Fibroblast of villous mesenchyme (primary cell): ENCODE measurements at places on chromosomes 2 and 18.
A peak's percentile ranks its signal among the peaks of the same experiment; 100 is the strongest.

GRCh38 chr2:70069049-70069448, 18.2 kb upstream of the PCBP1 start:
- DNase-seq: peak; percentile 19

- no peak for DNase-seq
Observed at GRCh38 chr2:202689459-202689858, 54.7 kb downstream of the FAM117B start.

GRCh38 chr2:155456222-155456621, 757.7 kb downstream of the KCNJ3 start:
- no peak for DNase-seq

DNA sequence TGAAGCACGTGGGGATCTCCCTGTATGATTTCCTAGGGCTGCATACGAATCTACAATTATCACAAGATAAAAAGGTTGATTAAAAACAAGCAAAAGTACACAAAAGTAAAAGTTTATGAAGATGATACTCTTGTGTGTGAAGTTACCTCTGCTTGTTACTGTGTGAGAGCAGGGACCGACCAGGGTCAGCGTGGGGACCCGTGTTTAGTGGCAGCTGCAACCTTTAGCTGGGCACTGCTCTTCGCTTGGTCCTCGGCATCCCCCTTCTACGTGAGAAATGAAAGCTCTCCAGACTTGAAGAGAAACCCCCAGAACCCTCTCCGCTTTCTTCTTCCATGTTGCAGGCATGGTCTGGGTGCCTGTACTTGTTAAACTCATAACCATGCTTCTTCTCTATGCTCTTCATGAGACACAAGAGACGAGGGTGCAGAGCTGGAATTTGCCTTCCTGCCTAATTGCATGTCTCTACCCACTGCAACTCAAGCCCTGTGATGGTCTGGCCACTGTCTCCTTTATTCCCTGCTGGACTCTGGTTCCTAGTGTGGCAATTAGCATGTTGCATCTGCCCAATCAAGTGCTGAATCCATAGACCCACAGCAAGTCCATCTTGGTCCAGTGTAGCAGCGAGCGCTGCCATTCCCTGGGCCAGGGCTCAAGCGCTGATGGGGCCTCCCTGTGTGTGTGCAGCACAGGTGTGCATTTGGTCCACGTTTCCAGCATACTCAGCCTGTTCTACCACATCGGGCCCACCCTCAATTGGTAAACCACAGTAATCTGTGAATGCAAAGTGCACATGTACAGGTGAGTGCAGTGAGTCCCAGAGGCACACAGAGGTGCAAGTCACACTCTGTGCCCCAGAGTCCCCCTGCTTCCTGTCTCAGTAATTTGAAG, 88.5 kb downstream of the TWIST2 start:
- DNase-seq: no peak

- DNase-seq: peak; percentile 46
Observed at GRCh38 chr2:162012565-162013058, 61.4 kb downstream of the DPP4 start.

DNA sequence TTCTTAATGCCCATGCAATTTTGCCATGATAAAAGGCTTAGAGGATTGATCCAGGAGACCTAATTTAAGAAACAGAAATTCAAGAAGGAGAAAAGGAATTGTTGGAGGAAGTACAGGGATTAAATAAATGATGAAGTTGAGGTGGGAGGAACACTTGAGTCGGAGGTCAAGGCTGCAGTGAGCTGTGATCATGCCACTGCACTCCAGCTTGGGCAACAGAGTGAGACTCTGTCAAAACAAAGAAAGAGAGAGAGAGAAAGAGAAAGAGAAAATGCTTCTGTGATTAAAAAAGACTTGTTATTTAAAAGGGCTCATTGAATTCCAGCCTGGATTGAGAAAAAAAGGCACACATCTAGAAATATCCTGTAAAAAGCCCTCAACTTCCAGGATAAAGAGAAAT, 123.2 kb downstream of the B3GNT2 start:
- no peak for DNase-seq

GRCh38 chr2:170820757-170821530, 4.3 kb downstream of the GAD1 start:
- DNase-seq: no peak

- DNase-seq: no peak
Observed at GRCh38 chr2:219496247-219496824, 2.4 kb upstream of the GMPPA start.

DNA sequence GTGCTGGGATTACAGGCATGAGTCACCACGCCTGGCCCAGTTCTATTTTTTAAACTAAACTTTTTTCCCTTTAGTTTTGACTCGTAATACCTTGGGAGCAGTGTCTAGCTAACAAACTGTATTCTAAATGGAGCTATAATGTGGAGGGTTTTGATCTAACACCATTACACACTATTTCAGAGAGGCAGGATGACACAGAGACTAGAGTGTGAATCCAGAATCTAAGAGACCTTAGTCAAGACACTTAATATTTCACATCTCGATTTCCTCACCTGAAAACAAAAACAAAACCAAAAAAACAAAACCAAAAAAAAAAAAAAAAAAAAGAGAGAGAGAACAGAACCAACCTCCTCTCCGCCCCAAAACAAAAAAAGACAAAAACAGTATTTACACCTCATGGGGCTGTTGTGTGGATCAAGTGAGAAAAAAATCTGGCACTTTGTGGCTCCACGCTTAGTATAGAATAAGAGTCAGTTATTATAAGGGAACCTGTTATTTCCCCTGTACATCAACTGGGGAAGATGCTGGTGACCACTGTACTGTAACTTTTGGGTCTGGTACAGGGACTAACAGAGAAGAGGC, 31.3 kb downstream of the DARS1 start:
- no peak for DNase-seq

DNA sequence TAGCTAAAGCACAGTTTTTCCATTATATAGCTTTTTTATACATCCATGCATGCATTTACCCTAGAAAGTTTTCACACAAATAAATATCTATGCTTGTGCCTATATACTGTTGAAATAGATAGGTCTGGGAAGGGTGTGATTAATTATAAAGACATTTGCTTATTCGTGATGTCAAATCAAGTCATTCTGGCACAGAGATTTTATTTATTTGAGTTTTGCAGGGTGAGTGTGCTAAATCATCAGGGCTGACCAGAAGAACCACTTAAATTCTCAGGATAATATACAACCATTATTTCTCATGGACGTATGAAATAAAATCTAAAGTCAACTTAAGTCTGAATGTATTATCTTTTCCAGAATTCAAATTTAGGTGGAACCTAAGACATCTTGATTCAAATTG, 295.5 kb downstream of the EPHA4 start:
- DNase-seq: no peak

GRCh38 chr2:38427936-38428335, 50.9 kb upstream of the ATL2 start:
- DNase-seq: no peak

DNA sequence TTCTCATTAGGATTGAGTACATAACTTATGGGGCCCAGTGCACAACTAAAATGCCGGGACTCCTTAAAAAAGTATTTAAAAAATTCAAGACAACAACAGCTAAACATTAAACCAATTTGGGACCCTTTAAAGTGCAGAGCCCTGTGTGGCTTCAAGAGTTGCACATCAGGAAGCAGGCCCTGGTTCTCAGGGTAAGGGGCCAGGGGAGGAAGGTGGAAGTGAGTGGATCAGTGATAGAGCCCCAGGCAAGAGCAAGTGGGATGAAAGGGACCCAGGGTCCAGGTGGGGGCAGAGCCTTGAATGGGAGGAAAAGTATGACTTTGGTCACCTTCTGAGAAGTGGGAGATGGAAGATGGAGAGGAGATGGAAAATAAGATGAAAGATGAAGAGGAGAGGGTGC, 2.3 kb upstream of the FHOD3 start:
- DNase-seq: no peak

DNA sequence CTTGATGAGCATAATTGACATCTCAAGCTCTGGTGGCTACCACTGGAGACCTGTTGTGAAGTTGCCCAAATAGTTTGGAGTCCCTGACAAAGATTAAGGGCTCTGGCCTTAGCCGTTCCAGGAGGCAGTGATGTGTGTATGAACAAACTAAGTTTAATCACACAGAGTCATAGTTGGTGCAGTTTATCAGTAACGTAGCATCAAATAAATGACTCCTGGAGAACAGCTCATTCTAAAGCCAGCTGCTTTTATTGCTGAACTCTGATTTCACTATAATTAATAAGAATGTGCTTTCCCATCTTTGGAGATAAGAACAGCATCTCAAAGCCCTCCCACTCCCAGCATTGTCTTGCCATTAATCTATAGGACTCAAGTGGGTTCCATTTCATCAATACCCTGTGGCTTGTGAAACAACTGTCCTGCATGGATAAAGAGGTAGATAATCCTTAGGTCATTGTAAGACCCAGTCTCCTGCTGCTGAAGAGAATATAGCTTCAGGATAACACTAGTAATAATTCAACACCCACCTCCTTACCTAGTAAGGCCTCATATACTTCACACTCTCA, 211.4 kb upstream of the THUMPD2 start:
- DNase-seq: peak; percentile 21

DNA sequence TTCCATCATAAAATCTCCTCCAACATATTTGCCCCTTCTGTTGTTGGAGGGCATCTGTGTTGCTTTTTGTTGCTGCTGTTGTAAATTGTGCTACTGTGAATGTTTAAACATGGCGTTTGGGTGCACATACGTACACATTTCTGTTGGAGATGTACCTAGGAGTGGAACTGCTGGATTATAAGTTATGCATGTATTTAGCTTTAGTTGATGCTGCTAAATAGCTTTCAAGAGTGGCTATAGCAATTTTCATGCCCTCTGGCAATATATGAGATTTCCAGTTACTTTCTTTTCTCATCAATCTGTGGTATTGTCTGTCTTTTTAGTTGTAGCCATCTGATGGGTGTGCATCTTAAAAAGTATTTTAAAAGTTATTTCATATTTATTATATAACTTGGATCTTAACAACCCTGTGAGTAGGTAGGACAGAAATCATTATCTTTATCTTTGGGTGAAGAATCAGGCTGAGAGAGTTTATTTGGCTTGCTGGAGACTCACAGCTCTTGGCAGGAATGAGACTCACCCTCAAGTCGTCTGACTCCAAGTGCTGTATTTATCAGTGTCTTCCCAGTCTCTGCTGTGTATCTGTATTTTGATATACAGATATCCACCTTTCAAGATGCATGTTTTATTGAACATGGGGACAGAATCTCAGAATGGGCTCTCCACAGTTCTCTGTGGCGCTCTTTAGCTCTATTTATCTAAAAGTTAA, 16.9 kb downstream of the ZNF236 start:
- DNase-seq: no peak

GRCh38 chr18:34225218-34225553, 473 bp upstream of the NOL4 start:
- DNase-seq: no peak

GRCh38 chr2:113218283-113219091, 44.7 kb downstream of the PSD4 start:
- DNase-seq: peak; percentile 86

DNA sequence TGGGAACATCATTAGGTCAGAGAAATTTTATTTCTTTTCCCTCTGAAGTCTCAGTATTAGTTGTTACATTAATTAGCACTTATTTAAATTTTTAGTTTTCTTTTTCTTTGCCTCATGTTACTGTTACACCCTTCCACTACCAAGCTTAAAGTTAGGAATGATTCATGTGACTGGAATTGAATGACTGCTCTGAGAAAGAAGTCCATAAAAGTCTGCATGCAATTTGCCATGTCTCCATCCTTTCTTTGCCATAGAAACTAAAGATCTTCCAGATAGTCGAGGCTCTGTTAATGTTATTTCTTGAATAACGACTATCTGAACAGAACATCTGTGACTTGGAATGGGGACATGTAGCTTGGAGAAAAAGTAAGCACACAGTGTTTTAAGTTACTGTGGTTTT, 1269.8 kb upstream of the PIK3C3 start:
- DNase-seq: no peak

GRCh38 chr2:175293776-175294175, 112.3 kb upstream of the ATP5MC3 start:
- no peak for DNase-seq

- no peak for DNase-seq
Observed at GRCh38 chr2:88345842-88346241, 106.7 kb downstream of the FOXI3 start.

- DNase-seq: no peak
Observed at GRCh38 chr2:176612736-176613135, 343.5 kb downstream of the MTX2 start.

DNA sequence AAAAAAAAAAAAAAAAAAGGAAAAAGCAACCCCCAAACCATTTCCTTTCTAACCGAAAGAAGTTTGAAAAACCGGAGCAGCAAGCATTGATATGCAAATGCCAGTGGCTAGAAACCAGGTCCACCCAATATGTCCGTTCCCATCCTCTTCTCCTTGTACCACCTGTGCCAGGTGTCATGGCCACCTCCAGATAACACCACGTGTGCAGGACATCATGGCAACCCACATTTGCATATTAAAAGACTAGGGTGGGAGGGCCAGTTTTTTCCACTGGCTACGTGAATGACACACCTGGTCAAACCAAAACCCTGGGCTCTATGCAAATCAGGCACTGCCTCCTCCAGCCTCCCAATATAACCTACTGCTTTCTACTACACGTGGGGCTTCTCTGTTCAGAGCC, 303.3 kb upstream of the GULP1 start:
- DNase-seq: no peak

DNA sequence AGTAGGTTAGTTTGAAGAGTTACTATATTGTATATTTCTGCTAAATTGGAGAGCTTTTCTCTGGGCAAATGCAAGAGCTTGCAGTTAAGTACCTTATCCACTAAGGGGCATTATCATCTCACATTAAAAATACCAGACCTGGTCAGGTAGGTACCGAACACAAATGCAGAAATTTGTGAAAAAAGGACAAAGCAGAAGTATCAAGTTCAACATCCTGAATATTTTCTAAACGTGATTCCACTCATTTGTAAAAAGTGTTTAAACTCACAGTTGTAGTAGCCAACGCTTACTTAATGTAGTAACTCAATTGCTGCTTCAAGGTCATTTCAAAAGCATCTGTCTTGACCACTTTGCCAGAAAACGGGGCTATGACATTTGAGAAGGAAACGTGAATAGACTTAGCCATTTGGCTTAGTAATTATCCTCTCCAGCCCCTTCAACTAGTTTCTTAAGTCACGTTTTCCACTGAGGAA, 52.1 kb downstream of the CYRIA start:
- peak; percentile 18 for DNase-seq

DNA sequence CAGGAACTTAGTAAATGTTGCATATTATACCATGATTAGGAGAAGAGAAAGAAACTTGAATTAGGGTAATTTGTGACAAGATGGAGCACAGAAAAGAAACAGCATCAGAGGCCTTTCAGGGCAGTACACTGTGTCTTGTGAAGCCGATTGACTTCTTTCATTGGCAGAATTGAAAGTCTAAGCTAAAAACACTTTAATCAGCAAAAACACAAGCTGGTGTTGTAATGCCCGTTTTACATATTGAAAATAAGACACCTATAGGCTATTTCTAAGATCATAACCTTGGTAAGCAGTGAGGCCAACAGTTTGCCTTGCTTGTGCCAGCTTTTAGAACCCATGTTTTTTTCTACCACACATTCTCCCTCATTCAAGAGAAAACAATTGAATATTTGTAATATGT, 1378.1 kb upstream of the NXPH2 start:
- DNase-seq: no peak

- no peak for DNase-seq
Observed at GRCh38 chr18:5103693-5104092, 93.4 kb downstream of the AKAIN1 start.

GRCh38 chr2:163600801-163601200, 135.0 kb downstream of the FIGN start:
- DNase-seq: peak; percentile 39
